ENCODE measurements at places on chromosomes 16 and 17.

DNA sequence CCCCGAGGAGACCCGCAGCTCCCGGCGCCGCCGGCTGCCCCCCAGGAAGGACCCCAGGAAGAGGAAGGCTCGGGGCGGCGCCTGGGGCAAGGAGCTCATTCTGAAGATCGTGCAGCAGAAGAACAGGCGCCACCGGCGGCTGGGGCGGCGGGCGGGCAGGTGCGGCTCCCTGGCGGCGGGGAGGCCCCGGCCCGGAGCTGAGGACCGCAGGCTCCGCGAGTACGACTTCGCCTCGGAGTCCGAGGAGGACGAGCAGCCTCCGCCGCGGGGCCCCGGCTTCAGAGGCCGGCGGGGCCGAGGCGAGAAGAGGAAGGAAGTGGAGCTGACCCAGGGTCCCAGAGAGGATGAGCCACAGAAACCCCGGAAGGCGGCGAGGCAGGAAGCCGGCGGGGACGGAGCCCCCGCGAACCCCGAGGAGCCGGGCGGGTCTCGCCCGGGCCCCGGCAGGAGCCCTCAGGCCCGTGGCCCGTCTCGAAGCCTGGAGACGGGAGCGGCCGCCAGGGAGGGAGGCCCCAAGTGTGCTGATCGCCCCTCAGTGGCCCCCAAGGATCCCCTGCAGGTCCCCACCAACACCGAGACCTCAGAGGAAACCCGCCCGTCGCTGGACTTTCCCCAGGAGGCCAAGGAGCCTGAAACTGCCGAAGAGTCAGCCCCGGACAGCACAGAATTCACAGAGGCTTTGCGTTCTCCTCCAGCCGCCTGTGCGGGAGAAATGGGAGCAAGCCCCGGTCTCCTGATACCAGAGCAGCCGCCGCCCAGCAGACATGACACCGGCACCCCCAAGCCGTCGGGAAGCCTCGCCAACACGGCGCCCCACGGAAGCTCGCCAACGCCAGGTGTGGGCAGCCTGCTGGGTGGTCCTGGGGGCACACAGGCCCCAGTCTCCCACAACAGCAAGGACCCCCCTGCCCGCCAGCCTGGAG lies 22.3 kb upstream of the ZFPM1 start:
- DNase-seq = no peak

GRCh38 chr17:32269377-32269776 lies 3.7 kb downstream of the RHBDL3 start:
- no peak for DNase-seq

DNA sequence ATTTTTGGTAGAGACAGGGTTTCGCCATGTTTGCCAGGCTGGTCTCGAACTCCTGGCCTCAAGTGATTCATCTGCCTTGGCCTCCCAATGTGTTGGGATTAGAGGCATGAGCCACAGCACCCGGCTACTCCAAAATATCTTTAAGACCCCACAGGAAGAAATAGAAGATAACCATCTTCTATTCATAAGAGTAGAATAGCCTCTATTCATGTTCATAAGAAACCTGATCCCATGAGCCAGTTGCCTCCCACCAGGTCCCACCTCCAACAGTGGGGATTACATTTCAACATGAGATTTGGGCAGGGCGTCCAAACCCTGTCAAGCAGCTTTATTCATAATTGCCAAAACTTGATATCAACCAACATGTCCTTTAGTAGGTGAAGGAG lies 13.9 kb upstream of the TMC7 start:
- no peak for DNase-seq

GRCh38 chr17:57874434-57875289 lies 24.8 kb upstream of the MRPS23 start:
- DNase-seq = no peak

DNA sequence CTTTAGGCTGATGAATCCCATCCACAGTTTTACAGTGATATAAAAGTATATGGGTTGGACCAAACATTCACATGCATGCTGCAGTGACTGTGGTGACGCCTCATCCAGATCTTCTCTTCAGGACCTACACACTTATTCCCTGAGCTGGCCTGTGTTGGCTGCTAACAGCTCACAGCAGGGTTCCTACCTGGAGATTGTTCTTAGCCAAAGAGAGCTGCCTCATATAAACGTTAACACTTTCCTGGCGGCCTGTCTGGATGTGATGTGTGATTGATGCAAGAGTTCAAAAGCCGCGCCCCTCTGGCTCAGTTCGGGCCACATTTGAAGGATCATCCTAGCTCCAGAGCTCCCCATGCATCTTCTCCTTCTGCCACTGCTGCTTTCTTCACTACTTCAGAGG lies 93.0 kb upstream of the NETO2 start:
- DNase-seq = no peak

GRCh38 chr17:57234739-57235092 lies 21.6 kb upstream of the MSI2 start:
- no peak for DNase-seq

DNA sequence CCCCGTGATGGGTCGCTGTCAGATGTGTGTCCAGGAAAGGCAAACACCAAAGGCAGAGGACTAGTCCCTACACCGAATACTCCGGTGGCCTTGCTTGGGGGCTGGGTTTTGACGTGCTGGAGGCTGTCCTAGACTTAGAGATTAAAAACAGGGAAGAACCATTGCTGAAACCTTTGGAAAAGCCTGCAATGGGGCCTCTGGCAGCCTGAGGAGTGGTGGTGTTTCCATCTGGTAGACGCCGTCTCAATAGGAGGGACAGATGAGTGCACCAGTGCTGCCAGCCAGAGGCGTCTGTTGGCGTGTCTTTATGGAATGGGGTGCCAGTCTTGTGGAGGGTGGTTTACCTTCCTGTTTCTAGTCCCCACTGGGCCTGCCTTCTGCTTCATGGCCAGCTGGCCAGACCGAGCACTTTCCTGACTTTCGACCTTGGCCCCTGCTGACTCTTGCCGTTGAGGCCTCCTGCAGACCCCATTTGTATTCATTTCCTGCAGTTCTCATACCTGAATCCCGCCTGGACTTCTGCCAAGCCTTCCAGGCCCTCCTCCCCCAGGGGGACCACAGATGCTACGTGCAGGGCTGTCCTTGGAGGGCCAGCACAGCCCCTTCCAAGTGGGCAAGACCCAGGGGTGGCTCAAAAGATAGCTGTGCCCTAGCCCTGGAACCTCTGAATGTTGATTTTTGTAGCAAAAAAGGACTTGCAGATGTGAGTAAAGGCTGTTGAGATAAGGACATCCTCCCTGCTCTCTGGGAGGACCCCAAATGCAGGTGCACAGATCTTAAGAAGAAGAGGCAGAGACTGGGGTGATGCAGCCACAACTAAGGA lies 1.9 kb upstream of the DNASE1 start:
- no peak for DNase-seq

- DNase-seq = no peak
Observed at GRCh38 chr17:62911114-62911513, 54.9 kb upstream of the TANC2 start.

- no peak for DNase-seq
Observed at GRCh38 chr16:88378836-88379693, 3.7 kb upstream of the ZNF469 start.

GRCh38 chr16:80323187-80323807 lies 217.5 kb upstream of the DYNLRB2 start:
- DNase-seq = no peak

DNA sequence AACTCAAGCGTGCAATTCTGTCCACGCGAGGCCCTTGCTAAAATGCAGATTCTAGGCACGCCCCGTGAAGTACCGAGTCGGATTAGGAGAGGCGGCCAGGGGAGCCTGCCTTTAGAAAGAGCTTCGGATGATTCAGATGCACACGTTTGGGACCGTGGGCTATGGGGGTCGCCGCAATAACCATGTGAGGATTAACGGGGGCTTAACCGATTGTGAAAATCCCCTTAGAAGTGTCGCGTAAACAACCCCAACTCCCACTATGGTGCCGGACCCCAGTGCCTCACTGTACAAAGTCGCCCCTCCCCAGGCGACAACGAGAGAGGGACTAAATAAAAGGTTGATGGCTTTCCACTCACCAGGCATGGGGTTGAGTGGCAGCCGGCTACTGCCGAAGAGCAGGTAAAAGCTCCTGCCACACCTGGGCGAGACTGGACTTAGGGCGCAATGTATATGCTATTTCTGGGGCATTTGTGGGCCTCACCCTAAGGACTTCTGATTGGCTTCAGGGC lies 635 bp upstream of the SP2 start:
- no peak for DNase-seq

- no peak for DNase-seq
Observed at GRCh38 chr17:4509401-4509800, 10.7 kb downstream of the SPNS2 start.

DNA sequence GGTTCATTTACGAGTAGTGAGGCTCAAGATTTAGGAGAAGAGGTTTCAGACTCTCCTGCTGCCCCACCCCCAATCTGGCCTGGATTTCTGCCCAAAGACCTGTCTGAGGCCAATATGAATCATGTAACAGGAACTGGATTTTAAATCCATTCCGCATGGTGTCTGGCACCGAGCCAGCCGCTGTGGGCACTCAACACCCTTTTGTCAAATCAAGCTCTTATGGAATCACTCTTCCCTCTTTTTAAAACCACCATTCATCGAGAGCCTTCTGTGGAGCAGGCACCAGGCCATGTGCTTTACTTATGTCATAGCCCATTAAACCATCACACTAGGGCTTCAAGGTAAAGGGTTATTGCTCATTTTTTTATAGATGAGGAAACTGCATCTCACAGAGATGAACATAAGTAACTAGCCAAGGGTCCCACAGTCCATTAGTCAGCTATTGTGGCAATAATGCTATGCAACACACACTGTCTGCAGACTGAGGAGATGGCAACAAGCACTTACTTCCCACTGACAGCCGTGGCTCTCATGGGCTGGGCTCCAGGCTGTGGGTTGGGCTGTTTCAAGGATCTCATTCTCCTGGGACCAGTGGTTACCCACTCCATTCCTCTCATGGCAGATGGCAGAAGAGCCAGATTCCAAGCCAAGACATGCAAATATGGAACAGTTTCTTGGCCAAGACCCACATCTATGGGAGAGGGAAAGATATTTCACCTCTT lies 93.6 kb downstream of the WSCD1 start:
- no peak for DNase-seq

GRCh38 chr16:75175074-75175473 lies 26.8 kb downstream of the ZFP1 start:
- DNase-seq = no peak

DNA sequence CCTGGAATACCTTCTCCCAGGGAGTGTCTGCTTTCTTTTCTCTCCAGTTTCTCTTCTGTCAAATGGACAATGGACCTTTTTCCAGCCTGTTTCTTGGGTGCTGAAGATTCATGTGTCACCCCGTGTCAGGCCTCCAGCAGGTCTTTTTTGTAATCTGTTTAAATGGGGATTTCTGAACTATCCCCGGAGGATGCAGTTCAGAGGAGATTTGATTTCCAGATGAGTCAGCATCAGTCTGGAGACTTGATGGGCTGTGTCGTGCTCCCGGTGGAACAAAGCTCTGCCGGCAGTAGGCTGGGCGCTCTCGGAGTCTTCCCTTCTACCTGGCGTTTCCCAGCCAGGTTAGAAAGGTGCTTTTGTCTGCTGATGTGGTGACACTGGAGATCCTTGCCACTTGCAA lies 440.6 kb downstream of the HS3ST3B1 start:
- no peak for DNase-seq

DNA sequence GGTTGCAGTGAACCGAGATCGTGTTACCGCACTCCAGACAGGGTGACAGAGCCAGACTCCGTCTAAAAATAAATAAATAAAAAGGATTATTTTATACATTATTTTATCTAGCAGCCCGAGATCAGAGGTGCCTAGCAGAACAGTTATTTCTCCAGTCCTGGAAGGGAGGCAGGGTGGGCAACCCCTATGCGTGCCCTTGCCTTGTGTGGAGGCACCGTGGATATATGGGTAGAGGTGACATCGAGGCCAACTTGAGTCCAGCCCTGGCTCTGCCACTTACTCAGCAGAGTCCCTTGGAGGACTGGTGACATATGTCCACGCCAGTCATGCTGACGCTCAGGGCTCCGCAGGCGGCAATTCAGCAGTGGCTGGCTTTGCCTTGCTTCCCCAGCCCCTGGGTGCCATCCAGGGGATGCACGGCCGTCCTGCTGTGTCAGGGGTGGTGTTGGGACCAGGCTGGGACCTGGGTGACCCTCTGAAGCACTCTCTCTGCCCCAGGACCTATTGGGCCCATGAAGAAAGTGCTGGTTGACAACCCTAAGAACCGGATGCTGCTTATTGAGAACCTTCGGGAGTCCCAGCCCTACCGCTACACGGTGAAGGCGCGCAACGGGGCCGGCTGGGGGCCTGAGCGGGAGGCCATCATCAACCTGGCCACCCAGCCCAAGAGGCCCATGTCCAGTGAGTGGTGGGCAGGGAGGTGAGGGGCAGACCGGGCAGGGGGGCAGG lies 13.2 kb downstream of the GALK1 start:
- no peak for DNase-seq

DNA sequence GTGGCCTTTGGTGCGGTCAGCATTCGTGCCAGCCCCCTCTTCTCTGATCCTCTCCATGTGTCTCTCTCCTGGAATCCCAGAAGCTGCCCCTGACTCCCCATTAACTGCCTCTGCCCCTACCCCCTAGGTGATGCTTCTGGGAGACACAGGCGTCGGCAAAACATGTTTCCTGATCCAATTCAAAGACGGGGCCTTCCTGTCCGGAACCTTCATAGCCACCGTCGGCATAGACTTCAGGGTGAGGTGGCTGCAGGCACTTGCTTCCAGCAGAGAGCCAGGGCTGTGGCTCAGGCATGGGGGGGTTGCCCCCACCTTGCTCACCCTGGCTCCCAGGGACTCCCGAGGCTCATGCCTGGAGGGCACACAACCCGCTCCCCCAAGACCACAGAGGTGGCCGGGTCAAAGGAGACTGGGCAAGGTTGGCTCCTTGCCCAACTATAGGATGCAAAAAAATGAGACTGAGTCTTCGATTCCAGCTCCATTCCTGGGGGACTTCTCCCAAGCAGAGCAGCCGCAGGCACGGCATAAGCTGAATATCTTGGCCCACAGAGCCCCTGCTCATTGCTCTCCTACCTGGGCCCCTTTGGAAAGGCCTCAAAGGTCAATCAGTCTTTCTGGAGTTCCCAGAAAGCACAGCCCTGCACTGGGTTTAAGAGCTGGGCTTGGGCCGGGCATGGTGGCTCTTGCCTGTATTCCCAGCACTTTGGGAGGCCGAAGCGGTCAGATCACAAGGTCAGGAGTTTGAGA lies 3.8 kb downstream of the RAB37 start:
- DNase-seq = no peak

DNA sequence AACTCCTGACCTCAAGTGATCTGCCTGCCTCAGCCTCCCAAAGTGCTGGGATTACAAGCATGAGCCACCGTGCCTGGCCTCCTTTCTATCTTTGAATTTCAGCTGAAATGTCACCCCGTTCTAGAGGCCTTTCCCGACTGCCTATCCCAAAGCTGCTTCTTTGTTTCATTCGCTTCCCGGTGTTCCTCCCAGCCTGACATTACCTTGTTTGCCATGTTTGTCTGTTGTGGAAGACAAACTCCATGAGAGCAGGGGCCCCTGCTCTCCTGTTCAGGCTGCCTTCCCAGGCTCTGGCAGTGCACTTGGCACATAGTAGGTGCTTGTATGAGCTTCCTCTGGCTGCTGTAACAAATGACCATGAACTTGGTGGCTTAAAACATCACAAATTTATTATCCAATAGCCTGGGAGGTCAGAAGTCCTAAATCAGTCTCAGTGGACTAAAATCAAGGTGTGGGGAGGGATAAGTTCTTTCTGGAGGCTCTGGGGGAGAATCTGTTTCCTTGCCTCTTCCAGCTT lies 2.6 kb upstream of the CCL22 start:
- DNase-seq = no peak

GRCh38 chr17:36608794-36609497 lies 7.6 kb downstream of the MRM1 start:
- no peak for DNase-seq

GRCh38 chr17:51046046-51046445 lies 74.6 kb downstream of the SPAG9 start:
- no peak for DNase-seq

GRCh38 chr17:72158895-72159885 lies 38.4 kb downstream of the SOX9 start:
- DNase-seq = no peak

Measured in stimulated activated CD8-positive, alpha-beta memory T cell treated with anti-CD3 and anti-CD28 coated beads, Interleukin-4, amount 100 ng/mL, for 1 hour (primary cell).